Prostate gland (tissue), 2 donors: ENCODE measurements at places on chromosomes 12 and 14. TPM values are rescaled to one million over a fixed set of nuclear protein-coding genes. Genes with fewer than 3 reads are reported as not detected.

DNA sequence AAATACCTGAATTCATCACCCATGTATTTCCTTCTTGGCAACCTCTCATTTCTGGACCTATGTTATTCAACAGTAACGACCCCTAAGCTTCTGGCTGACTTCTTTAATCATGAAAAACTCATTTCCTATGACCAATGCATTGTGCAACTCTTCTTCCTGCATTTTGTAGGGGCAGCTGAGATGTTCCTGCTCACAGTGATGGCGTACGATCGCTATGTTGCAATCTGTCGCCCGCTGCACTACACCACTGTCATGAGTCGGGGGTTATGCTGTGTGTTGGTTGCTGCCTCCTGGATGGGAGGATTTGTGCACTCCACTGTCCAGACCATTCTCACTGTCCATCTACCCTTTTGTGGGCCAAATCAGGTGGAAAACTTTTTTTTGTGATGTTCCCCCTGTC, 356 bp downstream of the OR4Q2 start:
- DNase-seq: no peak

- DNase-seq: no peak
Observed at GRCh38 chr12:96196781-96197180, 2.6 kb downstream of the ELK3 start.

GRCh38 chr14:52413729-52414408, 99.8 kb downstream of the PTGER2 start:
- DNase-seq: no peak

- no peak for DNase-seq
Observed at GRCh38 chr12:102167821-102168604, 29.6 kb downstream of the PMCH start.

- no peak for DNase-seq
Observed at GRCh38 chr12:31277081-31277480, 48.9 kb downstream of the SINHCAF start.

- peak; percentile 78 for DNase-seq
Observed at GRCh38 chr12:76084863-76085519, 506 bp upstream of the NAP1L1 start.

DNA sequence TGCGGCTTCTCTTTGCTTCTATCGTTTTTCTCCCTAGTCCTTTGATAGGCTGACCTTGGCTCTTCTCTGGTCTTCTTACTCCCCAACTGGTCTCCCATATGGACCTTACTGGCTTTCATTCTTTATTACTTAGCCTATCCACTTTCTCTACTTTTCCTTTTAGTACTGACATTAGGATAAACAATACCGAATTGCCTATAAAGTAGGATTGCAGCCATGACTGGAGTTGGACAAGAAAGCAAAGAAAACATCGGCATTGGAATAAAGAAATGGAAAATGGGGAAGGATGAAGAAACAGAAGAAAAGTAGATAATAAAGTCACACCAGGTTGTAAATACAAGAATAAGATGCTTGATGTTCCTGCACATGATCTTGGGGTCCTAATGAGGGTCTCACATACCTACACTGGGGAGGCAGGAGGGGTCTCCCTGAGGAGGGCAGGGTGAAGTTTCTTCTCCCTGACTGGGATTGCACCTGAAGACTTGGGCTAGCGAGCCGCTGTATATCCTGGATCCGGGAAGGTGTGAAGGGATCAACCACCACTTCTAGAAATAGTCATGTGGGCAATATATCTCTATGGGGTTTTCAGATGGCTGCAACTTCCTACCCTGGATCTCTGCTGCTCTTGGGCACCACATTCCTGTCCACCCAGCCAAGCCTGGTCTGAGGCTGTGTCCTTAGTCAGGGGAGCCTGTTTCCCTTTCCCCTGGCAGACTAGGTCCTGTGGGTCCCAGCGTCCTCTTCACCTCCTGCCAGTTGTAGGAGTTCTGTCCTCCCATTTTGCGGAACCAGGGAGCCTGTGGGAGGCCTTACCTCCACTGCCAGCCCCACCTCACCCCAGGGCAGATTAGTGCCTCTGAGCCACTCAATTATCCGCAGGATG, 13.1 kb downstream of the NKX2-1 start:
- no peak for DNase-seq

DNA sequence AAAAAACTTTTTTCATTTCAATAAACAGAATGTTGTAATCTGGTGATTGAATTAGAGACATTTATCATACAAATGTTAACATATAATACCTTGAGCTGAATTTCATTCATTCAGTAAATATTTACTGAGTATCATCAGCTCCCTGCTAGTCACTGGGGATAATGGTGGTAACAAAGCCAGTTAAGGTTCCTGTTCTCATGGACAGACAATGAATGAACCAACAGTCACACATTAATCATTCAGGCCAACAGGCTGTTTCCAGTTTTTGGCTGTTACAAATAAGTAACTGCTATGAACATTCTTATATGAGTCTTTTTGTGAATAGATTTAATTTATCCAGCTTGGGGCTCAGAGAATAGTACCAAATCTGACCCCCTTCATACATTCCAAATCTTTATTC, 13.5 kb downstream of the EXD2 start:
- DNase-seq: no peak

- DNase-seq: no peak
Observed at GRCh38 chr12:54546511-54546910, 2.9 kb upstream of the PDE1B start.

DNA sequence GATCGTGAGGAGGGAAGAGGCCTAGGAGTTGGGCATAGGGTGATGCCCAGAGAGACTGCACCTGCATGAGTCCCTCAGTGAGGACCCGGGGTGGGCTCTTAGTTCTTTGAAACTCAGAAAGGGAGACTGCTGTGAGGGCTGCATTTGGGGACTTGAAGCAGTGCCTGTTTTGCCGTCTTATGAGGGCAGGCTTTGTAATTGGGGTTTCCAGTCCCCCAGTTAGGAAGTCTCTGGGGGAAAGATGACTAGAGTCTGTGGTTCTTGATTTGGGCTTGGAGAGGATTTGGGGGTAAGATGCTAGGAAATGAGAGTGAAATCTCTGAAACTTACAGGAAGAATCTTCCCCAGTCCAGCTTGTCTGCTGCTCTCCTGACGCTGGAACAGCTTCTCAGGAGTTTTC, 99.6 kb downstream of the ARF6 start:
- DNase-seq: no peak

- peak; percentile 66 for DNase-seq
Observed at GRCh38 chr14:21039585-21040369, 2.4 kb upstream of the RNASE7 start.

The SPTB gene
- 3.7 TPM for total RNA-seq

The MUCL1 gene
- total RNA-seq: not detected

The CLEC6A gene
- total RNA-seq: not detected

The CEBPE gene
- total RNA-seq: not detected

The MNAT1 gene
- total RNA-seq: 16.1 TPM

The MYF5 gene
- not detected for total RNA-seq

The TTC9 gene
- 3.2 TPM for total RNA-seq

The SYNE3 gene
- 29.5 TPM for total RNA-seq

The SLC25A47 gene
- total RNA-seq: 0.51 TPM

The FAM90A1 gene
- total RNA-seq: 0.68 TPM

The KCNK13 gene
- total RNA-seq: 0.09 TPM

The GAS2L3 gene
- 0.18 TPM for total RNA-seq

The RPGRIP1 gene
- total RNA-seq: 0.09 TPM

The GPR84 gene
- total RNA-seq: not detected
